Left cardiac atrium (tissue), 4 donors: ENCODE measurements at places on chromosomes 5 and 9. TPM values are rescaled to one million over a fixed set of nuclear protein-coding genes. Genes with fewer than 3 reads are reported as not detected.

- no peak for DNase-seq
These were observed 1.6 kb downstream of the FER start for GRCh38 chr5:108749128-108749861.

- no peak for DNase-seq
These were observed 28.6 kb upstream of the HRH2 start for GRCh38 chr5:175629261-175629660.

DNA sequence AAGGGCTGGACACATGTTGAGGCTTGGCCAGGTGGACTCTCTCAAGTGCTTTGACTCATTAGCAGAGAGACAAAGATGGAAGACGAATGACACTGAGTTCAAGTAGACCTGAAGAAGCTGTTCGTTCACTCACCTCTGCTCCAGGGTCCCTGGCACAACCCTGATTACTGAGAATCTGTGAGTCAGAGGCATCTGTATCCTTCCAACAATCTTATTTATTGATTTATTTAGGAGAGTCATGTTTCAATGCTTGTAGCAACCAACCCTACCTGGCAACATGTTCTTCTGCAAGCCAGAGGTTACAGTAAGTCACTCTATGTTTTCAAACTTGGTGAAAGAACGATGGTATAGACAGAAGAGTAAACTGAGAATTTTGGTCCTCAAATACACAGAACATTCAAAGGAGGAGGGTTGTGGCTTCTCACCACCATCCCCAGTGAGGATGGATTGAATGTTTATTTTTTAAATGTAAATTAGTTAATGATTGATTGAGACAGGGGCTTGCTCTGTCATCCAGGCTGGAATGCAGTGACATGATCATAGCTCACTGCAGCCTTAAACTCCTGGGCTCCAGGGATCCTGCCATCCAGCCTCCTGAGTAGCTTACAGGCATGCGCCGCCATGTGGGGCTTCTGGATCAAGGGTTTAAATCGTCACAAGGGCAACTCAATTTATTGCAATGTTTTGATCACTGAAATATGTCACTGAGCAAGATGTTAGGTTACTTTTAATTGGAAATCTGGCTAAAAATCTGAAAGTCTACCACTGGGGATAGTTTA is 55.7 kb upstream of the CARTPT start:
- no peak for DNase-seq

GRCh38 chr9:129823542-129823934 is 398 bp downstream of the TOR1A start:
- DNase-seq: no peak

GRCh38 chr5:103821361-103821760 is 258.8 kb upstream of the NUDT12 start:
- no peak for DNase-seq

DNA sequence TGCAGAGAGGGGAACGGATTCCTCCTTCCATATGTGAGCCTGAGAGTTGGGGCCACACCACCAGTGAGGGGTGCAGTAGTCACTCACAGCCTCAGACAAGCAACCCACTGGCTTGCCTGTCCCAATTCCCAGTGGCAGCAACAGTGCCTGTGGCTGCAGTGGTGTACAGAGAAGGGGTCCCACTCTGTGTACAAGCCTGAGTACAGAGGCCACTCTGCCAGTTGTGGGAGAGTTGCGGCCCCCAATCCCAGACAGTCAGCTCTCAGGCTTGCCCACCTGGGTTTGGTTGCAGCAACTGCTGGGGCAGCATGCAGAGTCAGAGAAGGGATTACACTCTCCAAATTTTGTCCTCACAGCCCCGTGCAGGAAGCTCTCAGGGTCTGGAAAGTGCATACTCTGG is 133.2 kb upstream of the RFX3 start:
- DNase-seq: no peak

GRCh38 chr9:125886365-125886764 is 139.2 kb downstream of the PBX3 start:
- DNase-seq: no peak

GRCh38 chr9:227860-228259 is 13.2 kb downstream of the DOCK8 start:
- DNase-seq: no peak

DNA sequence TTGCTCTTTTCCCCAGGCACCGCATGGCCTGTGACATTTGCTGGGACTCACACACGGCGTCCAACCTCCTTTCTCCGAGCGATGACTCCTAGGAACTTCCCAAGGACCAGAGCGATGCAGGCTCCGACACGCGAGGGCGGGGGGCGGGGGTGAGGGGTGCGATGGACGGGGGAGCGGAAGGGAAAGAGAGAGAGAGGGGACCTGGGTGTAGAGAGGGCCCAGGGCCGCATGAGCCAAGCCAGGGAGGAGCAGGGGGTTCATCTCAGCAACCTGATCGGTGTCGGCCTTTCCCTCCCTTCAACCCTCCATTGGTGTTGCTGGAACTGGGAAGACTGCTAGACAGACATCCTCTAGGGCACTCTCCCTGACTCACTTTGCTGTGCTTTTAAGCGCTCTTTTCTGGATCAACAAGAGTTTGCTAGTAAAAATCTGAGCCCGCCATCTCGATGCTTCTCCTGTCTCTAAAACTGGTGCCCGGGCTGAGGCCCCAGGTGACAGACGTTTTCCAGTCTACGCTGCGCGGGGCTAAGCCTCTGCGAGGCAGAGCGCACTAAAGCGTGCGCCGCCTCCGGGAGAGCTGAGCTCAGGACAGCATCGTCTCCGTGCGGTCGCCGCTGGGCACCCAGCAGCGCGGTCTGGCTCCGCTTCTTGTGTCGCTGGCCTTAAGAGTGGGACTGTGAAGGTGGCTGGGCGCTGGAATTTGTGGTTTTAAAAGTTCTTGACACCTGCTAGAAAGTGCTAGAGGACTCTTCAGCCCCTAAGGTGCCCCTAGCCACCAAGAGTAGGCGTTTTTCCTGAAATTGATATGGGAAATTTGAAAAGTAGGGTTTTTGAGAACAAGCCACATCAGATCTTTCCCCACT is 1.0 kb upstream of the TSLP start:
- DNase-seq: peak; percentile 30

GRCh38 chr5:141867139-141867538 is 11.1 kb downstream of the PCDH1 start:
- DNase-seq: no peak

GRCh38 chr5:181189962-181190710 is 14.9 kb downstream of the TRIM7 start:
- DNase-seq: peak; percentile 49

DNA sequence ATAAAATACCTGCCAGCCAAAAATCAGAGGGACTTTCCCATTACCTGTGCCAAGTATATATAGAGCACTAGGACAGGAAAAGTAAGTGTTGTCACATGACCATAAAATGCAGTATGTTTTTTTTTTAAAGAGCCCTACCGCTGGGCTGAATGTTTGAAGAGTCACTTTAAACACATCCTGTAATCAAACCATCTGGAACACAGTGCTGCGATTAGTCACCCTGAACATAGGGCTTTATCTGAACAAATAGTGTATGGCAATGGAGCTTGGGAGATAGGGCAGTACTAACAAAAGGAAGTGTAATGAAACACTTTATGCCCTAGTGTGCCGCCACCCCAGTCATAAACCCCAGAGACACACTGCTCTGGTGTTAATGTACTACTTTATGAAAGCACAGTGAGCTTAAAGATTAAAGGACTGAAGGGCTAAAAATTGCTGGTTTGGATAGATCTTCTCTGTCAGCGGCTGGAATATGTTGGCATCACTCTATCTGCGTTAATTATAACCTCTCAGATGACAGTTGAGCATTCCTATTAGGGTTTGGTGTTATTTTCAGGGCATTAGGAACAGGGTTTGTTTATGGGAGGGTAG is 90.4 kb downstream of the ZNF608 start:
- no peak for DNase-seq

GRCh38 chr9:137083394-137084004 is 3.3 kb upstream of the MAN1B1 start:
- DNase-seq: peak; percentile 80

DNA sequence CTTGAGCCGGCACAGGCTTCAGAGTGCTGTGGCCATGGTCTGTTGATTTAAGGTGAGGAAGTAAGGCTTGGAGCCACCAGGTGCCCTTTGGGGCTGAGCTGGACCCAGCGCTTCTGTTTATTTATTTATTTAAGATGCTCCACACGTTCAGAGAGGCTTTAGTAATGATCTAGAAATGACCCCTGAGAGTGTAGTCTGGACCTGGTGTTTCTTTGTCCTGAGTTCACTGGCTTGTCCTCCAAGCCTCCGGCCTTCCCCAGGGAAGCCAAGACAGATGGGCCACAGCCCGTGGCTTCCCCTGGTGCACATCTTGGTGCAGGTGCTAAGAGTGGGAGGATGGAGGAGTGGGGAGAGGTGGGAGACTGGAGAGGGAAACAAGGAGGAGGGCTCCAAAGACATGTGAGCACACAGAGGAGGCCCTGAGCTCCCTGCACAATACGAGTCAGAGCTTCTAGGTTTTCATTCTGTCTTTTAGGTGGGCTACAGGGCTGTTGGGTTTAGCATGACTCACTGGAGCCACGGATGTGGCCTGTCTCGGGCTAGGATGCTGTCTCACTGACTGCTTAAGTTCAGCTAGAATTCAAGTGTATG is 56.9 kb downstream of the AHRR start:
- DNase-seq: no peak

GRCh38 chr5:141743866-141744272 is 61.8 kb upstream of the ARAP3 start:
- DNase-seq: no peak

DNA sequence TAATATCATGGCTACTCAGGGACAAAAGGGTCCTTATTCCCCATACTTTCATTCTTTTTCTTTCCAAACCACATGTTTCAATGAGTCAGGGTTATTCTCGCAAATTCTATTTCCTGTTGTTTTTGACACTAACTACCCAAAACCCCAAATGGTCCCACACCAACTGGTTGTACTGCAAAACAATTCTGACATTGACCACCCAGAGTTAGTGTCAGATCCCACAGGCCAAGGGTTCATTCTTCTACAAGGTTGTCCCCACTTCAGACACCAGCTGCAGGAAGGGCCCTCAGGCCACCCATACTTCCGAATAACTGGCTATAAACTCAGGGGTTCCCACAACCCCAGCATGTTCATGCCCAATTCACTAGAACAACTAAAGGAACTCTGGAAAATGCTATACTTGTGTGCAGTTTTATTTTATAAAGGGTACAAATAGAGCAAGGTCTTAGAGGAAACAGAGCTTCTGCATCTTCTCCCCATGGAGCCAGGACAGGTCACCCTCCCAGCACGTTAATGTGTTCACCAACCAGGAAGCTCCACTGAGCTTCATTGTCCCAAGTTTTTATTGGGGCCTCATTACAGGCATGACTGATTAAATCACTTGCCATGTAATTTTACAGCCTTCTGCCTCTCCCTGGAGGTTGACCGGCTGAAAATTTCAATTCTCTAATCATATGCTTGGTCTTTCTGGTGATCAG is 334.8 kb downstream of the DRD1 start:
- no peak for DNase-seq

GRCh38 chr5:61613679-61614078 is 281.6 kb downstream of the ZSWIM6 start:
- DNase-seq: no peak

DNA sequence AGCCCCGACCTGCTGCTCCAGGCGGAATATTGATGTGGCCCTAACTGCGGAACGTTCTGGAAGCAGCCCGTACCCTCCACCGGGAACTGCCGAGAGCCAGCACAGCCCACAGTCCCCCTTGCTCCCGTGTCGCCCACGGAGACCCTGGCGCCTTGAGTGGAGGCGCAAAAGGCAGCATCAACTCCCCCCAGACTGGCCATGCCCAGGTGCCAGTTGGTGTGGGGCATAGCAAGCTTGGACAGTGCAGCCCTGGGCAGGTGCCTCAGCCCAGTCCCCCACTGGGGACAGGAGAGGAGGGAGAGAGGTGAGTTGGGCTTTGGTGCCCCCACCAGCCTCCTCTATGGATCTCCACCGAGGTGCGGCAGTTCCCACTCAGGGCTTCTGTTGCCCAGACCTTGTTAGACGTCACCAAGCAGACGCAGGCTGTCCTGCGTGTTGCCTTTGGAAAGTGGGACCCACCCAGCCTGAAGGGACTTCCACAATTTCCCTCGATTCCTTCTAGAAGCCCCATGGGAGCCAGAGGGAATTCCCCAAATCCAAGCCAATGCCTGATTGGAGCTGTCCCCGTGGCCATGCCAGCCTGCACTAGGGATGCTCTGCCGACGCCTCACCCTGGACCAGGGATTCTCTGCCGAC is 19.8 kb upstream of the NRARP start:
- no peak for DNase-seq

- DNase-seq: no peak
These were observed 22.5 kb upstream of the JAKMIP2 start for GRCh38 chr5:147805030-147805454.

DNA sequence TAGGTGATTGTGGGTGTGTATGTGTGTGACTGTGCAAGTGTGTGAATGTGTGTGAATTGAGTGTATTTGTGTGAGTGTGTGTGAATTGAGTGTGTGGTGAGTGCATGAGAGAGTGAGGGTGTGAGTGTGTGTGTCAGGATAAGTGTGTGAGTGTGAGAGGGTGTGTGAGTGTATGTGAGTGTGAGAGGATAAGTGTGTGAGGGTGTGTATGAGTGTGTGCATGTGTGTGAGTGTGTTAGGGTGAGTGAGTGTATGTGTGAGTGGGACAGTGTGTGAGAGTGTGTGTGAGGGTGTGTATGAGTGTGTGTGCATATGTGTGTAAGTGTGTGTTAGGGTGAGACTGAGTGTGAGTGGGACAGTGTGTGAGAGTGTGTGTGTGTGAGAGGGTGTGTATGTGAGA is 21.7 kb downstream of the GPRIN1 start:
- DNase-seq: no peak

GRCh38 chr5:156120777-156121176 is 206.2 kb upstream of the SGCD start:
- DNase-seq: no peak

The PIP5KL1 gene
- total RNA-seq: 0.99 TPM

The ACOT12 gene
- total RNA-seq: not detected

The PTGS1 gene
- 37.3 TPM for total RNA-seq

The PCDHA4 gene
- 0.16 TPM for total RNA-seq

The TXNDC8 gene
- total RNA-seq: not detected

The SLC6A7 gene
- total RNA-seq: not detected
